ENCODE measurements at places on chromosomes 4 and X.

DNA sequence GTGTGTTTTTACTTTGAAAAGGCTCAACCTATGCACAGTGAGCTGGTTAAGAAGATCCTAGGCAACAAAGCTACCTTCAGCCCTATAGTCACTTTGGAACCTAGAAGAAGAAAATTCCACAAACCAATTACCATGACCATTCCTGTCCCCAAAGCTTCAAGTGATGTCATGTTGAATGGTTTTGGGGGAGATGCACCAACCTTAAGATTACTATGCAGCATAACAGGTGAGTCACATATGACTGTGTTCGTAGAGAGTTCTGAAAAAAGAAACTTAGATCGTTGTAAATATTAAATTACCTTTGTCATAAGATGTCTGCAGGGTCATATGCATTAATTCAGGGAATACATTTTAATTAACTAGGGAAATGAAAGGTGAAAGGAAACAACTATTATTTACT, 287.1 kb downstream of the ANK2 start:
- DNase-seq, result no peak

DNA sequence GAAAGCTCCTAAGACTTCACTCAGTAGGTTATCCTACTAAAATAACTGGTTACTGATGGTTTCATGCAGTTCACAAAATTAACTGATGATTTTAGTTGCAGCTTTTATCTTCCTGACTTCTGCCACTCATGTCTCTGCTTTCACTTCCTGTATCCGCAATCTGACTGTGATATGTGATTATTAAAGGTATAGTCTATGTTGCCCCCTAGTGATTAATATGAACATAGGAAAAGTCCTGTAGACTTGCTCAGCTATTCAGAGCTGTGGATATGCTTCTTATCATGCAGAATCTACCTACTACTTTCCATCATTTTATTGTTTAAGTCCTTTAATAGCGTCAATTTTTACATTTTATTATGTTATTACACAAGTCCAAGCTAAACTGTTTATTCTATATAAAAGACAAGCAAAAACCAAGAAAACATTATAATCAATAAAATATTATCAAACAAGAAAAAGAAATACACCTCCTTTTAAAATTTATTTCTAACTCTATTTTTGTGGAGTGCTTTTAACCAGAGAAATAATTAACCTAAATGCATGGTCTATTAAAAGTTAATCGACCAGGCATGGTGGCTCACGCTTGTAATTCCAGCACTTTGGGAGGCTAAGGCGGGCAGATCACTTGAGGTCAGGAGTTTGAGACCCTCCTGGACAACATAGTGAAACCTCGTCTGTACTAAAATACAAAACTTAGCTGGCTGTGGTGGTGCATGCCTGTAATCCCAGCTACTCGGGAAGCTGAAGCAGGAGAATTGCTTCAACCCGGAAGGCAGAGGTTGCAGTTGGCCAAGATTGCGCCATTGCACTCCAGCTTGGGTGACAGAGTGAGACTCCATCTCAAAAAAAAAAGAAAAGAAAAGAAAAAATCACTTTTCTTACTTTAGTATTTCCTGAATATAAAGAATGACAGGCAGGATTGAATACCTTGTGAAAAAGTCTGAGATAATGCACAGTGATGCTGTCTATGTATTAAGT, 40.4 kb upstream of the TLR2 start:
- peak; percentile 11 for DNase-seq

DNA sequence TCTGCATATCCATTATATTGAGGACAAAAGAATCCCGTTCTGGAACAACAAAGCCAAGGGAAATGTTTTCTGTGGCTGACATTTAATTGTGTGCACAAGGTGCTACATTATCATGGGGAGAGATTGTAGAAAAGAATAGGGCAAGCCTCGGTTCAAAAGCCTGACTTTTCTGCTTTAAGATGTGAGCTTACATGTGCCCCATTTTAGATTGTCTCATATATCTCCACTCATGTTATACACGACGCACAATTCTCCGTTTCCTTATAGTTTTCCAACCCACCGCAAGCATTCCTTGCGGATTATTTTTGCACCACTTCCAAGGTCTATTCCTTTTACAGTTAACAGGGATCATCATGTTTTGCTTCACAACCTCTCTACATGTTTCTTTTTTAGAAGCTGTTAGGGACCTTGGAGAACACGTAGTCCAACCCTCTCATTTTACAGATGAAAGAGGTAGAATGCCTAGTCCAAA, 99.6 kb upstream of the MAML3 start:
- no peak for DNase-seq

- no peak for DNase-seq
Observed at GRCh38 chr4:5796976-5797375, 86.0 kb downstream of the EVC start.

DNA sequence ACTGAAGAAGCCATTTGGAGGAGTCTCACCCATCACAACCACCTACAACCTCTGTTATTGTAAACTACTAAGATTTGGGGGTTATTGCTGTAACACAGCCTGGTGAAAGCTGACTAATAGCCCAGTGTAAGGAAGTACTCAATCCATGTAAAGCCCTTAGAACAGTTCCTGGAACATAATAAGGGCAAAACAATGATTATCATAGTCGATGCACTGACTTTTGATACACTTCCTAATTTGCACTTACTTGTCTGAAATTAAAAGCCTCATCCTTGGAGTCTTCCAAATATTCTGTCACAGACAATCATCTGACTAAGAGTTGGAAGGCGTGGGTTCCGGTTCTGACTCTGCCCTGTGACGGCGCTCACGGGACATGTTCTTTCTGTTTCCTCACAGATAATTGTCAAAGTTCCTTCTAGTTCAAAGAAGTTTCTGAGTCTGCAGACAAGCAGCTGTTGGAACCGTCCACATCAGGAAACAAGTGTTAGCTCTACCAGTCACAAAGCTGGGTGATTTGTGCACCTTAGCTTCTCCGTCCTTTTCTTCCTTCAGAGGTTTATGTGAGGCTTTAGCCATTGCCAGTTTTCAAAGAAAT, 33.4 kb upstream of the RASGEF1B start:
- no peak for DNase-seq

DNA sequence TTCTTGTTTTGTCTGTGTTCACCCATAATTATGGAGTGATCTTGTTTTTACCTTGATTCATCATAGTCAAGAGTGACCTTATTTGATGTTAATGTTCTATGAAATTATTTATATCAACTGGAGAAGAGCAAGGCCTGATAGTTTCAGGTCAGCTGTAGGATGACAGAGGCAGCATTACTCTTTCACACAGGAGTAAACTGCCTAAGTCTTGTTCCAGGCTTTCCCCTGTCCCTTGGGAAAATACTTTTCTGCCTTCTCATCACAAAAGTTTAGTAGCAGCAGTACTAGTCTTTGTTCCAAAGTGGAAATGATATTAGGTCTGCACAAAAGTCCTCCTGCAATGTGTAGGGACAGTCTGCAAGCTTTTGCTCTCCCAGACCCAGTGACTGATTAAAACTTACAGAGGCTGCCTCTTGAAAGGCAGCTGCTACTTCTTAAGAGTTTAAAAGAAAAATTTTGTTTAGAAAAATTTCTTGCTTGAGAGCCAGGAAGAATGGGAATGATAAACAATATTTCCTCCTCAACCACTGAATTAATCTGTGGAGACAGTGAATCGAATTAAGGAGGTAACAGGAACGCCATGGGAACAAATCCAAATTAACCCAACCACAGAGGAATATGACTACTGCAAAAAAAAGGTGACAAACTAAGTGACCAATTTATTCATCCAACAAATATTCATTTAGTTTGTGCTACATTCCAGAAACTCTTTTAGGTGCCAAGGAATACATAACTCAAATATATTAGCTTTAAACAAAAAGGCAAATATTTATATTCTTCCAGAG, 991.4 kb upstream of the PABPC4L start:
- DNase-seq, result no peak

DNA sequence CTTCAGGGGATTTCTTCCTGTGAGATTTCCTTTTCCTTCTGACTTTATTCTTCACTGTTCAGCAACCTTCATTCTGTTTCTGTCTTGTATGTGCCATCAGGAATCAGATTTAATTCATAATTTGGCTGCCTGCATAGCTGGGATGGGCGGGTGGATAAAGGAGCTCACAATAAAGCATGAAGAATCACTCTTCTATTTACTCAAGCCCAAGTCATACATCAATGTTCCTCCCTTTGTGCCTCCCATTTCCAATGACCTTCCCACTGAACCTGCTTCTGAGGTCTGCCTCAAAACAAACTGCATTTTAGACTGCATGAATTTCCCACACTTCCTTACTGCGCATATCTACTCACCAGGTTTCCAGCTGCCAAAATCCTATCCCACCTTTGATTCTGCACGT, 14.0 kb downstream of the PDGFC start:
- DNase-seq, result no peak

DNA sequence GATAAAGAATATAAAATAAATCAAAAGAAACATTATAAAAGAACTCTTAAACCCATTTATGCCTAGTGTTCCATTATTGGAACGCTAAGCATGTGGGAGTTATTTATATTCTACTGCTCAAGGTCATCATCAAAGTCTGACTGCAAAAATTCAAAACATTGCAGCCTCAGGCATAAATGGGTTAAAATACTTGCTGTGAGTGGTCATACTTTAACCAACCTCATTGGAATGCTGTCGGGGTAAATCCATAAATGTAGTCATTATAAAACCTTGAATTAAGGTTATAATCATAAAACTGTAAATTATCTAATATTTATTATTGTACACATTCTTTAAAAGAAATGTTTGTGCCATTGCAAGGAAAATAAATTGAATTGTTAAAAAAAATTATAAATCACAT, 55.0 kb downstream of the RPS6KA6 start:
- DNase-seq, result no peak

DNA sequence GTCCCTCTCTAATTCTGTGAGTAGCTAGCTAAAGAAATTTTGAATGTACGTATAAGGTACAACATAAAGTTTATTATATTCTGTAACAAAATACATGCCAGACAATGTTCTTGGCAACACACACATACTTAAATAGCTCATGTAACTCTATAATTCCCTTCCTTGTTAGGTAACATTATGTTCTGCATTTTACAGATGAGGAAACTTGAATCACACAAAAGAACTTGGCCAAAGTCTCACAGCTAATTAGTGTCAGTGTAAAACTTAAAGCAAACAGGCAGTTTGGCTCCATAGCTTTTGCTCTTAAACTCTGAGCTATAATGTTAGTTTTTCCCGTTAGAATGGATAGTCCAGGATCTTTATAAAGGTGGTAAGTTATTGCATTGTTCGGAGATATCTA, 1091.8 kb upstream of the SLIT2 start:
- DNase-seq, result no peak

- no peak for DNase-seq
Observed at GRCh38 chr4:177107288-177107921, 202.3 kb upstream of the NEIL3 start.

DNA sequence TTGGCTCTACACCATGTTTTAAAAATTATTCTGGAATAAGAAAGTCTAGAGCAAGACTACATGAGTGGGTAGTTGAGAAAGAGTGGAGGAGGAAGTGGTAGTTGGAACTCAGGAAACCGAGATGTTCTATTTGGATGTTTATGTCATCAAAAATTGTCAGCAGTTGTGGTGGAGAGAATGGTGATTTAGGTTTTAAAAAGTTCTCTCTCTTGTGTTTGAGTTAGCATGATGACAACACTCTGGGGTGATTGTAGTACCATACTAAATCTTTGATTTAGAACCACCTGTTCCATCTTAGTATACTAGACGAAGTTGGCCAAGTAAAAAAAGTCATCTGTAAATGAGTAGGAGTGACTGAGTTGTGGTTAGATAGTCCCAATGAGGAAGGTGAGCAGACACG, 40.7 kb downstream of the KLHL2 start:
- no peak for DNase-seq

GRCh38 chrX:30653415-30654131, at the start of gene GK:
GK (plus strand) TSS chrX:30653423; CDS start chrX:30653538, 115 bp downstream.
- DNase-seq, result peak; percentile 39

- no peak for DNase-seq
Observed at GRCh38 chr4:169142391-169142790, 128.4 kb downstream of the SH3RF1 start.

GRCh38 chr4:122577808-122578781, 42.8 kb downstream of the IL21 start:
- peak; percentile 57 for DNase-seq

- no peak for DNase-seq
Observed at GRCh38 chr4:57071326-57071725, 38.9 kb downstream of the IGFBP7 start.

DNA sequence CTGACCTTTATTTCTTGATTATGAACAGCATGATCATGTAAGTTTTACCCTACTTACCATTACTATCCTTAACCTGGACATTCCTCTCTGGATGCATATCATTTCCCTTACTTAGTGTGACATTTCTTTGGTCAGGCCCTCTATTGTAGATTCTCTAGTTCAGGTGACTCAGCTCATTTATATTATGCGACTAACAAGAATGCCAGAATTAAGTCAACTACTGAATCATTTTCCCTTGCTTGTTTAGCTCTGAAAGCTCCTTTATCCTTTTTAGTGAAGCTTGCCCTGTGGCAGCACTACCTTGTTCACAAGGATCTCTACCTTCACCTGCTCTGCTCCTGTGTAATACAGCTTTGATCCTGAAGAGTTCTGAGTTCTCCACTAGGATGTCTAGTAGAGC, 15.1 kb upstream of the UGT2B17 start:
- no peak for DNase-seq

DNA sequence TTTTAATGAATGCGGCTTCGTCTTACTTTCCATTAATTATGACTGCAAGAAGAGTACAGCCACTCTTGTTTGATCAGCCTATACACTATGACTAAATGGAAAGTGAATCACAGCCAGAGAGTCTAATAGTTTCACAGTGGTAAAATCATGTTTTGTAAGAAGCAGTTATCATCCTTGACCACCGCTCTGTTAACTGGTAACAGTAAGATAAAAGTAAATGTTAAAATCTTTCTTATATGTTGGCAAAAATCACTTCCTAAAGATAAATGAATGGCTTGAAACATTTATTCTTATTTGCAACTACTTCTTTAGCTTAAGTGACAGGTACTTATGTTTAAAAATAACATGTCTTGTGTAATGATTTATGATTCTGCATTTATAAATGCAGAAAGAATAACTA, 13.2 kb downstream of the GALNT7 start:
- DNase-seq, result no peak

DNA sequence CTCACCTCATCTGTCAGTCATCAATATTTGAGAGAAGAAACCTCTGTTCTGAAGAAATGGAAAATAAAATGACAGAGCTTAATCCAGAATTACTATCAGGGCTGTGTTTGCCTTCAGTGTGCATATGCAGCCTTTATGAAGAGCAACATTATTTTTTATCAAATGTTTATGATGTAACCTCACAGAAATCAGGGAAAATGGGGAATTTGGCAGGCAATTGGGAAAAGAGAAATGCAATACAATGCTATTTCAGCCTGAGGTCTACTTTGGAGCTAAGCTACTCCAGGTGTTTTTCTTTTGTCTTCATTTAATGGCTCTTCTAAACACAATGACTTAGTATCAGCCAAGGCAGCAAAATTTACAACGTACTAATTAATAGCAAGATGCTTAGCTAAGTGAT, 241.1 kb upstream of the TET2 start:
- DNase-seq, result no peak

GRCh38 chr4:89658701-89659024, 178.3 kb downstream of the SNCA start:
- DNase-seq, result no peak

All from neural progenitor cell (in vitro differentiated cells).